HS-5 (cell line): ENCODE measurements at places on chromosomes 7 and 10.

DNA sequence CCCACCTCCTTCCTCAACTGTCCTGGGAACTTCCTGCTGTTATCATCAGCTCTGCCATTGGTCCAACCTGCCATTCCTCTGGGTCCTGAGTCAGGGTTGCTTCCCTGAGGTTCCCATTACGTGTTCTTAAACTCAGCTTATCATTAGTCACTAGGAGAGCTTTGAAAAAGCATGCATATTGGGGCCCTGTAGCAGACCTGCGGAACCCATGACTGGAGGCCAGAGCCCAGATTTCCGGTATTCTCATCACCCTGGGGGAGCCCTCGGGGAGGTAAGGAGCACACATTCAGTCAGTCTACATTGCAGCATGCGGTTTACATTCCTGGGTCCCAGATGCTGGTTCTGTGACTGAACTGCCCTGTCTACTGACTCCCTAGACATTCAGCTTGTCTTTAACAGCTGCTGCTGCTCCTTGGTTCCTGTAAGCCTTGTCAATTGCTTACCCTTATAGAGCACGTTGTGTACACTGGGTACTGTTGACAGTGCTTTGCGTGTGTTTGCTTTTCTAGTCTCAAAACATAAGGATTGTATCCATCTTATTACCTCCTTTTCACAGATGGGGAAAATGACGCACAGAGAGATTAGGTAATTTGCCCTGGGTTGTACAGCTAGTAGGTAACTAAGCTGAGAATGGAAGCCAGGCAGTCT, 12.8 kb downstream of the CDHR3 start:
- DNase-seq, result no peak

GRCh38 chr7:32395168-32395567, 95.0 kb downstream of the LSM5 start:
- no peak for DNase-seq

GRCh38 chr10:125375210-125375609, 214.8 kb upstream of the CTBP2 start:
- no peak for DNase-seq

DNA sequence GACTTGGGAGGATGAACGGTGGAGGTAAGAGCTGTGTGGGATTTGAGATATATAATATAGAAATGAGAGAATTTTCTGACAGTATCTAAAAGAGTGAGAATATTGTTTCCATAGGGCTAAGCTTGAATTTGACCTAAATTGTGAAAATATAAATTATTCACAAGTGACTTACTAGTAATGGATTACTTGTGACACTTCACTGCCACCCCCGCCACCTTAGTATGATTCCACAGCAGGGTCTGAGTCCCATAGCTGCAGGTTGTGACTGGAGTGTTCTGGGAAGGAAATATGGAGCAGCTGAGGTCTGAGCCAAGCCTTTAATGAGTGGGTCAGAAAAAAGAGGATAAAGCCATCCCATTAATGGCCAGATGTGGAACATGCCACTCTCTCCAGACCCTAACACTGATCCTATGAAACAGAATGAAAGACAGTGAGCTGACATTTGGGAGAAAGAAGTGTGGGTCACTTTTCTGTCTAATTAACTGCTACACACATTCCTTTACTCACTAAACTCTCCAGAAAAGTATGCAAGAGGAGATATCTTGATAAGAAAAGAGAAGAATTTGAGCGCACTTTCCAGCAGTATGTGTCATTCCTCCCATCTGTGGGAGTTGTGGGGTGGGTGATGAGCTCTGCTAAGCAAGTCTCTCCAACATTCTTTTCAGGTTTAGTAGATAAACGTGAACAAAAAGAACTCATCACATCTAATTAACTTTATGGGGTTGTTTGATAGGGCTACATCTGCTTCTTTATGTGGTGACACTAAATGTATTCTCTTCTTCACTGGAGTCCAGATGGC, 1193.4 kb downstream of the SORCS3 start:
- no peak for DNase-seq

- DNase-seq, result no peak
Observed at GRCh38 chr7:3995187-3995586, 686.9 kb upstream of the FOXK1 start.

DNA sequence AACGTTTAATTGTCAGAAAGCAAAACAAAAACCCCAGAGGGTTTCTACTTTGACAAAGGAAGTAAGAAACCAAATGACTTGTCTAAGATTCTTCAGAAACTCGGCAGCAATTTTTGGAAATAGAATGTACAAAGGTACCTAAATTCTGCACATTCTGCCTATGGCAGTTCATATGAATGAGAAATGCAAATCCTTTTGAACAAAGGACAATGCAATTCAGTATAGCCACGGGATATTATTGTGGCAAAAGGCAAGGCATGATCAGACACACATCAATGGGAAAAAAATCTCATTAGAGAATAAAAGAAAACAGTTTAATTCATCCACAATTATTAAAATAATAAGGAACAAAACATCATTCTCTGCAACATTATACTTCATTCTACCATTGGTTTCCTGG, 93.4 kb downstream of the SEMA3C start:
- DNase-seq, result no peak

GRCh38 chr10:31554556-31554955, 235.5 kb downstream of the ZEB1 start:
- no peak for DNase-seq

DNA sequence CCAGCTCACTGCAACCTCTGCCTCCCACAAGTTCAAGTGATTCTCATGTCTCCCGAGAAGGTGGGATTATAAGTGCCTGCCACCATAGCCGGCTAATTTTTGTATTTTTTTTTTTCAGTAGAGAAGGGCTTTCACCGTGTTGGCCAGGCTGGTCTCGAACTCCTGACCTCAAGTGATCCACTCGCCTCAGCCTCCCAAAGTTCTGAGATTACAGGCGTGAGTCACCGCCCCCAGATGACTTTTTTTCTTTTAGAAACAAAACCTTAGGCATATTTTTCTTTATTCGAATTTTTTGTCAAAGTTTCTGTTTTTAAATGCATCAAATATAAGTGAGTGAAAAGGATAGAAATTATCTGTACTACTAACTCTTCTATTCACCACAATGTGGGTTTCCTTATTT, 113.1 kb downstream of the LRRC4 start:
- DNase-seq, result no peak

DNA sequence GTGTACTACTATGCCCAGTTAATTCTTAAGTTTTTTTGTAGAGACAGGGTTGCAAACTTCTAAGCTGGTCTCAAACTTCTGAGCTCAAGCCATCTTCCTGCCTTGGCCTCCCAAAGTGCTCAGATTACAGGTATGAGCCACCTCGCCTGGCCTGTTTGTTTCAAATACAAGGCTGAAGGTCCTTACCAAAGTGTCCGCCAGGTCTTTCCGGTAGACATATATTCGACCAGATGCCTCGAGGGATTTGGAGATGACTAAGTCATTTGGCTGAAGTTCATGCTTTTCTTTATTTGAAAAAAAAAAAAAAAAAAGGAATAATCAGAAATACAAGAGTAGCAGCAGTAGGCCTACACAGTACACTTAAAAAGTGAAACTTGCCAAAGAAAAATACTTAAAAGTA, 204.5 kb upstream of the CDCA7L start:
- DNase-seq, result no peak

DNA sequence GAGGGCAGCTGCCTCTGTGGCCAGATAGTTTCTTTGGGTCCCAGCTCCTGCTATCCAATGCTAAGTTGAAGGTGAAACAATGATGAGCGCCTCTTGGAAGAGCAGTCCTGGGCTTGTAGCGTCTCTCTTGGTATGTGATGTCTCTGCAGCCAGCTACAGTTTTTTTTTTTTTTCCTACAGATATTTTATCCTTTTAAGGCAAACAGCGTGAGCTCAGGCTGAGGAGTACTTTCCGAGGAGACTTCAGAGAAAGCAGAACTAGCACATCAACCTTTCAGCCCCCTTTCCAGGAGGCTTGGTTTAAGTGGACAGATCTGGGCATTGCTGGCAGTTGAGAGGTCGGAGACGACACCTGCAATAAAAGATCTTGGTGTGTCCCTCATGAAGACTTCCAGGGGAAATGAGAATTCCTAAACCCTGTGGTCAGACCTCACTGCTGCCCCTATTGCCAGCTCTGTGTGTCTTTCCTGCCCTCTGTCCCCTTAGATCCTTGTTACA, 9.1 kb downstream of the PRKG1 start:
- DNase-seq, result no peak

GRCh38 chr10:132549371-132549770, 11.8 kb downstream of the INPP5A start:
- DNase-seq, result no peak

DNA sequence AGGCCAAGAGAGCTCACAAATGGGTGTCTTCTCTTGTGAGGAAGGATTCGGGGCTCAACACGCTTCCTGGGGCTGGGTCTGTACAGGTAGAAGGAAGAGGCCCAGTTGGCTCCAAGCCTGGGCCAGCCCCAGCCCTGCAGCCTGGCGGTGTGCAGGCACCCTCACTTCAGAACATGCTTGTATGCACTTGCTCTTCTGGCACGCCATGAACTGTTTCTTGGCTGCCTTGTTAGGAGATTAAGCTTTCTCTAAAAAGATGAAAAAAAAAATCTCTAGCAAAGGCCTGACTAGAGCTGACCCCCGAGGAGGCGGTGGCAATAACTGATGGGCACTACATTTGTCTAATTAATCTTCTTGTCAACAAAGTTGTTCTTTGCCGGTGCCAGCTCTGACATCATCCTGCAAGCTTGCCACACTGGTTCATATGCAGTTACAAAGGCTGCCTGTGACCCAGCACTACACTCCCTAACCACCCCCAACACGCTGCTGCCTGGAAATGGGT, 94.7 kb downstream of the WDR11 start:
- DNase-seq, result no peak

DNA sequence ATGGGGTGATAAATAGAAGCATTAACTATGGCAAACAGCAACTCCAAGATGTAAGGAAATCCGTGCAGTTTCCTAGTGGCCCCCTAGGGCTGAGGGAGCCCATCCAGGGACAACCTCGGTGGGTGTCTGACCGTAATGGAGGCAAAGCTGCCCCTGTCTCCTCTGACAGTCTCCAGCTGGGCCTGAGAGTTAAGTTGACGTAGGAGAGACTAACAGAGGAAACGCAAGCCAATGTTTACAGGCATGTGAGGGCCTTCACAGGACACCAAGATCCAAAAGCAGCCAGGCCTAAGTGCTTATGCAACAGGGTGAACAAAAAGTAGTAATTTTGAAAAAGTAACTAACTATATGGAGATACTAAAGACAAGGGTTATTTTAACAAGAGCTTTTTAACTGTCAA, 330.0 kb upstream of the C7orf33 start:
- DNase-seq, result no peak
